Activated naive CD8-positive, alpha-beta T cell treated with anti-CD3 and anti-CD28 coated beads, Interleukin-2, amount 10 ng/mL, durations not matched to agents 7 days and 5 days (primary cell): ENCODE measurements at places on chromosomes 1 and 21. TPM values are rescaled to one million over a fixed set of nuclear protein-coding genes. Genes with fewer than 3 reads are reported as not detected.

DNA sequence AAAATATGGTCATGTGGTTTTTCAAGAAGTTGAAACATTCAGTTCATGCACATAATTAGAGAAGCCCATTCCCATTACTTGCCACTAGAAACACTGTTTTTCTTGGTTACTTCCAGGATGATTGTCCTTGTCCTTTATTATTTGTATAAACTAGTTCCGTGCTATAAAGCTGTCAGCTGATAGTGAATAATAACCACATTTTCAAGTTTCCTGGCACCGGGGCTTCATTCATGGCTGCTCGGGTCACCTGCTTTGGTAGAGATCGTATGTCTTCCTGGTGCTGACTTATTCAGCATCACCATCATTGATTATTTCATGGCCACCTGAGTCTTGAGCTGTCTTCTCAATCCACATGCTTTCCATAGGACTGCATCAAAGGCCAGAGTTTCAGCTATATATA lies 62.9 kb upstream of the ZNF326 start:
- H3K27me3 ChIP-seq, result no peaks in the 10 kb centered on the region
- H3K4me3 ChIP-seq, result no peak overlapping the region
- peaks cover 42% of the 10 kb centered on the region for H3K36me3 ChIP-seq

DNA sequence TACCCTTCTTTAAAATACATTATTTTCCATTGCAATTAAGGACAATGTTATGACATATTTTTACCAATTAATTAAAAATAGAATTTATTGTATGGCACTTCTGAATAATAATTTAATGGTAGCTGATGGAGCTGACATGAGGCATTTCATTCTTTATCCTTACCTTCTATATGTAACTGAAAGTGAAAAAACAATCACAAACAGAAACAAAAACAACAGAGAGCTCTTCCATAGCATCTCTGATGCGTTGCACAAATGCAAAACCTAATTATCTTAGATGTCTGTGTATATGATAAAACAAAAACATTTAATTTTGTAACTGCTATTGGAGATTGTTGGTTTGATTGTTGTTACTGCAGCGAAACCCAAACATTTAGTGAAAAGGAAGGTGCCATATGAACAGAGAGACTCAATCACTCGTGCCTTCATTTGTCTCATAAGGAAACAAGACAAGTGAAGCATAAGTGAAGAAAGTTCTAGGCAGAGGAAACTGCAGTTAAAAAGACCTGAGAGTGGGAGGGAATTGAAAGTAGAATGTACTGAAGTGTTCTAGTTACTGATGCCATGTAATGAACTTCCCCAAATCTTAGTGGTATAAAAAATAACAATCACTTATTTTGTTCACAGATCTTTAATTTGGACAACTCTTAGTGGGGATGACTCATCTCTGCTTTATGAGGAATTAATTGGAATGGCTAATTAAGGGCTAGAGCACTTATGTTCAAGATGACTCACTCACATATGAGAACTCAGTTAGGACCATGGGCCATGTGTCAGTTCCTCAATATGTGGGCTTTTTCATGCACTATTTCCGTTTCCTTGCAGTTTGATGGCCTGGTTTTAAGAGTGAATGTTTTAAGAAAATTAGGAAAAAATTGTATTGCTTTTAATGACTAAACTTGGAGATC lies 245.0 kb upstream of the OLFM3 start:
- H3K36me3 ChIP-seq, result no peaks in the 10 kb centered on the region
- H3K27me3 ChIP-seq, result no peaks in the 10 kb centered on the region
- H3K27ac ChIP-seq, result no peak overlapping the region
- no peak overlapping the region for H3K4me3 ChIP-seq
- H3K4me1 ChIP-seq, result no peaks in the 10 kb centered on the region

DNA sequence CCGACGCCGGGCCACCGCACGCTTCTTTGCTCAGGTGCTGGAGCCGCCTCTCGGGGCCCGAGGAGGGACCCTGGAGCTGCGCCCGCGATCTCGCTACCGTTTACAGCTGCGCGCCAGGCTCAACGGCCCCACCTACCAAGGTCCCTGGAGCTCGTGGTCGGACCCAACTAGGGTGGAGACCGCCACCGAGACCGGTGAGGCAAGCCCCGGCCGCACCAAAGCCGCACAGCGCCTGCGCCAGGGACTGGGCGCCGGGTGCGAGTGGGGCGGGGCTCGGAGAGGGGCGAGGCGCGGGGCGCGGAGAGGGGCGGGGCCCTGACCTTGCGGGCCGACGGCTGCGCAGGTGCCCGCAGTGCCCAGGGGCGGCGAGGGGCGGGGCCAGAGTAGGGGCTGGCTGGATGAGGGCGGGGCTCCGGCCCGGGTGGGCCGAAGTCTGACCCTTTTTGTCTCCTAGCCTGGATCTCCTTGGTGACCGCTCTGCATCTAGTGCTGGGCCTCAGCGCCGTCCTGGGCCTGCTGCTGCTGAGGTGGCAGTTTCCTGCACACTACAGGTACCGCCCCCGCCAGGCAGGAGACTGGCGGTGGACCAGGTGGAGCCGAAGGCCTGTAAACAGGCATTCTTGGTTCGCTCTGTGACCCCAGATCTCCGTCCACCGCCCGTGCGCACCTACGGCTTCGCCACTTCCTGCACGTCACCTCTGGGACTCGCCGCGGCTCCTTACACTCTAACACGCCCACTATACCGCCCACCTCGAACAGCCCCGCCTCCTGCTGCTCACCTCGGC lies 9.8 kb upstream of the CDC20 start:
- H3K36me3 ChIP-seq, result no peaks in the 10 kb centered on the region
- peaks cover 17% of the 10 kb centered on the region for H3K4me1 ChIP-seq
- H3K27ac ChIP-seq, result peak overlapping the region; percentile 83
- peaks cover 6% of the 10 kb centered on the region for H3K27me3 ChIP-seq
- peak; percentile 75 for DNase-seq

ZNF593OS gene
- not detected for total RNA-seq

DNA sequence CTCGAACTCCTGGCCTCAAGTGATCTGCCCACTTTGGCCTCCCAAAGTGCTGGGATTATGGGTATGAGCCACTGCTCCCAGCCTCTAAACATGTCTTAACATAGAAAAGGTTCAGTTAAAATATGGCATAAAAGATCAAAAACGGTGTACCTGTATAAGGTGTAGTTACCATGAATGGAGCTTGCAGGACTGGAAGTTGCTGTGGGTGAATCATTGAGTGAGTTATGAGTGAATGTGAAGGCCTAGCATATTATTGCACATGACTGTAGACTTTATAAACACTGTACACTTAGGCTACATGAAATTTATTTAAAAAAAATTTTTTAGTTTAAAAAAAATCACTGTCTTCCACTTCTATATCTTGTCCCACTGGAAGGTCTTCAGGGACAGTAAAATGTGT lies 15.7 kb downstream of the ABCD3 start:
- H3K27me3 ChIP-seq, result no peaks in the 10 kb centered on the region
- no peak overlapping the region for H3K4me3 ChIP-seq
- H3K4me1 ChIP-seq, result peaks cover 5% of the 10 kb centered on the region
- DNase-seq, result no peak
- H3K27ac ChIP-seq, result no peak overlapping the region
- peaks cover 28% of the 10 kb centered on the region for H3K36me3 ChIP-seq

BEND5 gene
- total RNA-seq, result 12.4 TPM

LENEP gene
- total RNA-seq, result 1.9 TPM

GRCh38 chr1:23923592-23924499 lies 10.7 kb upstream of the CNR2 start:
- no peak for DNase-seq
- H3K36me3 ChIP-seq, result no peaks in the 10 kb centered on the region
- H3K27me3 ChIP-seq, result peaks cover 11% of the 10 kb centered on the region
- H3K4me1 ChIP-seq, result peaks cover 1% of the 10 kb centered on the region
- no peak overlapping the region for H3K4me3 ChIP-seq

FAM151A gene
- total RNA-seq, result not detected
